ENCODE measurements at places on chromosomes 1 and 21.

DNA sequence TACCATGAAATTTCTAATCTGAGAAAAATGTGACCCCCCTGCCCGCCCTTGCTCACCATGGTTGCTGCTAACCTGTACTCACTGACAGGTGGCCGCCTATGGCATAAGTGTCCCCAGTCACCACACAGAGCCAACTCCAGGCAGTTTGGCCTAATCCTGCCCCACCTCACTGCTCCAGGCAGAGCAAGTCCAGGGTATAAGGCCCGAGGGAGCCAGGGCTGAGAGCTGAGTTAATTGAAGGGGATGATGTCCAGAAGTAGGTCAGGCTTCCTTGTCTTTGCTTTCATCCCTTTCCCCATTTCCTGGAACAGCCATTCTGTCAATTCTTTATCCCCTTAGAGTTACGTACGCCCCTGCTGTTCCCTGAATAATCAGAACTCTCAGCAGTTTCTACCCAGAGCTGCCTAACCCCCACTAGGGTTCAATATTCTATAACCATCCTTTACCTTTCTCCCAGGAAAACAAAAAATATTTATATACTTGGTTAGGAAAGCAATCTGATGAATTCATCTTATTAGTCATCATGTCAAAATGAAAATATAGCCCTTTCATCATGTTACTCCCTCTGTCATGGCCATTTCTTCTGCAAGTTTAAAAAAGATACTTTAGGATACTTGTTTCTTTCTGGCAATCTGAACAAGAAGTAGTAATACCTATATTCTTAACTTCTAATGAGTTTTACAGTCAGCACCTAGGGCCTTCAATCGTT is 29.4 kb upstream of the CD101 start:
- DNase-seq = no peak

- no peak for DNase-seq
Measured at GRCh38 chr1:69088571-69088970, 479.2 kb upstream of the LRRC7 start.

DNA sequence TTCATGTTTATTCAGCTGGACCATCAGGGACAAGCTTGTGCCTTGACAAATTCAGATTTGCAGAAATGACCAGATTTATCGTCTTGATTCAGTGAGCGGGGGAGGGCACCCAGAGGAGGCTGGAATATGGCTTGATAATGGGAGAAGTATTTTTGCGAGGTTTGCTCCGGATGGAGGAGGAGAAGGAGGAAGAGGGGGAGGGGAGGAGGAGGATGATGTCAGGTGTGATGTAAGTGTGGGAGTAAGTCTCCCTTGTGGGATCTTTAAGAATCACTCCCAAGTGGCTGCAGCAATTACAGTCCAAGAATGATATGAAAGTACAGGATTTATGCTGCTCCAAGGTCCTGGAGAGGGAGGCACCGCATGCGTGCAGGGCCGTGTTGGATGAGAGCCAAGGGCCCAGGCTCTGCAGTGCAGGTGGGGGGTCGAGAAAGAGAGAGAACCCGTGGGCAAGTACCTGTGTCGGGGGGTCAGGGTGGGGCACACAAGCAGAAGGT is 5.6 kb upstream of the ZNF496 start:
- no peak for DNase-seq

GRCh38 chr1:17420391-17420918 is 19.0 kb downstream of the RCC2 start:
- DNase-seq = no peak

DNA sequence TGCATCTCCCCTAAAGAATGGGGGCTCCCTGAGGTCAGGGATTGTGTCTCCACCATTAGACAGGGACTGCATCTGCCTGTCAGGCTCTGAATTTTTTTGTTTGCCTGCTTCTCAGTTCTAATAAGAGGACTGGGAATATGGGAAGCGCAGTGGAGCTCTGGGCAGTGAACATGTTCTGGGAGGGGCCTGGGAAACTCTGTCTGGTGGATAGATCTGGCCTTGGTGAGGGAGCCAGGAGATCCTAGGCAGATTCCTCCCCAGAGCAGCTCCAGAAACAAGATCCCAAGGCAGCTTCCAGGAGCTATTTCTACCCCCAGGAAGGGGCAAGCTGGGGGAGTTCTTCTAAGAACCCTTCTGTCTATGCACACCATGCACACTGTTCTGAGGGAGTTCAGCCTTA is 12.6 kb upstream of the MYOG start:
- no peak for DNase-seq

GRCh38 chr1:67579623-67580394 is 105.2 kb upstream of the GADD45A start:
- DNase-seq = no peak

GRCh38 chr1:29808141-29808995 is 572.0 kb downstream of the PTPRU start:
- DNase-seq = no peak

DNA sequence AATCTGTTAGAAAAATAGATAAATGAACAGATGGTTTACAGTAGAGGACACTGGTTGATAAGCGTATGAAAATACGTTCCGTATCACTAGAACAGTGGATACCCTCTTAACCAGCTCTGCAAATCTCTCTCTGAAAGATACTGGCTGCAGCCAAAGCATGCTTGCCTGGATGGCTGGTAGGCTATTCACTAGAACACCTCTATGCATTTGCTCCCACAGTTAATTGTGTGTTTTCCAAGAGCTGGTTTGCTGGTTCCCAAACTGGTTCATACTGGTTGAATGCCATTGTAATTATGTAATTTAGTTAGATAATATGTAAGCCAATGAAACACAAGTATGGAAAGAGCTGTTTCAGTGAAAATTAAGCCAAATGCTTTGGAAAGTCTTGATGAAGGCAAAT is 126.6 kb downstream of the C1orf21 start:
- no peak for DNase-seq

- peak; percentile 23 for DNase-seq
Measured at GRCh38 chr1:235998812-235999211, 66.1 kb downstream of the NID1 start.

DNA sequence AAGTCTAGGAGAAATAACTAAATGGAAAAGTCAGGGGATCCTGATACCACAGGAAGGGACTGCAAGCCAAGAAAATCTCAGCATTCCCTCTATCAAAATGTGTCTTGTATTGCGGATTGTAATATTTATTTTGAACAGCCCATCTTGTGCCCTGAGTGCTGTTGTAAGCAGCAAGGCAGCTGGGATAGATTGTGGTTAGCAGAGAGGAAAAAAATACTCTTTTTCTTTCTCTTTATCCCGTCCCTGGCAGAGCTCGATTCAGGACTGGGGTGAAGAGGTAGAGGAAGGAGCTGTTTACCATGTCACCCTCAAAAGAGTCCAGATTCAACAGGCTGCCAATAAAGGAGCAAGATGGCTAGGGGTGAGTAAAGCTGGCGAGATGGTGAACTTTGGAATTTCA is 1.2 kb downstream of the RGL1 start:
- no peak for DNase-seq

DNA sequence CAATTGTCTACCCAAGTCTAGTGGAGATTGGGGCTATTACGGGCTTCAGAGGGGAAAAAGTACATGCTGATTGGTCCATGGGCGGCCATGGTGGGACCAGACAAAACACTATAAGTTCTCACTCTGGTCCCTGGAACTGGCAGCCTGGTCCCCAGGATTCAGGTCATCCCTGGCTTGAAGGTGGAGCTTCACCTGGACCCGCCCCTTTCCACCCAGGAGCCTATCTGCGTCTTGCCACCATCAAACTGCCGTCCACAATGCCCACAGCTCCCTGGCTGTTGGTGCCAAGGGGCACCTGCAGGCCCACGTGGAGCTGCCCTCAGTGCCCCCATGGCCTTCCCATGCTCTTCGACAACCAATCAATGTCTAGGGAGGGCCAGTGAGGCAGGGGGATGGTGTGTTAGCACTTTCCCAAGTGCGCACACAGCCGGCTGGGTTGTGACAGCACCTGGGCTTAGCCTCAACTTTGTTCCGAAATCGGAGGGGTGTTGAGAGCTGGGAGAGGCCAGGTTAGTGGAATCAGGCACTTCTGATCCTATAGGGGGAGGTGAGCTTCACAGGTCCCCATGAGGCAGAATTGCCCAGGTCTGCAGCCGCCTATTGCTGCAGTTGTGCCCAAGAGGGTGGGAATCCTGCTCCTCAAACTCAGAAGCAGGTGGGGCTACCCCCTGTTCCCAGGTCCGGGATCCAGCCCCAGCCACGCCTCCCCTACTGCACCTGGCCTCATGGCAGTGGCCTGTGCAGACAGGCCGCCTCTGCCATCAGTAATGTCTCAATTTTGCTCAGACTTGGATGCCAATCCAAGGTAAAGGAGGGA is 1369.4 kb upstream of the PRMT6 start:
- no peak for DNase-seq

DNA sequence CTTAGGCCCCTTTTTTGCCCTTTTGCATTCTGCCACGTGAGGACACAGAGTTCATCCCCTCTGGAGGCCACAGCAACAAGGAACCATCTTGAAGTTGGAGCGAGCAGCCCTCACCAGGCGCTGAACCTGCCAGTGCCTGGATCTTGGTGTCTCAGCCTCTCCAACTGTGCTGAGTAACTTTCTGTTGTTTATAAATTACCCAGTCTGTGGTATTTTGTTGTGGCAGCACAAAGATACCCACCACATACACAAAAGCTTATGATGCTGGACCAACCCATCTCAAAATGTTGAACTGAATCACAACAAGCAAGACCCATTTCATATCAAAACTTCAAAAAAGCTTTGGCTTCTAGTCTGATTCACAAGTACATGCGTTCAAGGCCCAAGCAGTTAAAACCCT is 649.9 kb downstream of the KIF26B start:
- DNase-seq = no peak

- DNase-seq = no peak
Measured at GRCh38 chr1:165288350-165289120, 68.0 kb downstream of the LMX1A start.

GRCh38 chr1:62726011-62726442 is 37.8 kb upstream of the DOCK7 start:
- no peak for DNase-seq

GRCh38 chr1:102191723-102192122 is 195.0 kb upstream of the OLFM3 start:
- DNase-seq = no peak

DNA sequence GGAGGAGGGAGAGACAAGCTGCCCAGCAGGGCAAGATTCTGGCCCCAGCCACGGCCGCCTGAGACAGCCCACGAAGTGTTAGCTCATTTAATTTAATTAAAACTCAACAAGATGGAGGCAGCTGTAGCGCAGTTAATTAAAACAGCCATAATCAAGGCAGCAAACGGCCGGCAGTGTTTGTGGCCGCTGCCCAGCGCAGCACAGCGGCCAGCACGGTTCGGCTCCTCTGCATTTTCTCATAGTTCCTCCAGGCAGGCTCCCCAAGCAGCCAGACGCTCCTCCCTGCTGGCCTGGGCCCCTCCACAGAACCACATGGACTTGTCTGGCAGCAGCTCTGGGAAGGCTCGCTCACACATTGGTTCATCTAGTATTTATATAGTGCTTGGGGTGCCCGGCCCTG is 40.0 kb downstream of the PTPRF start:
- no peak for DNase-seq

GRCh38 chr1:70210820-70211219 is 5.4 kb upstream of the LRRC40 start:
- no peak for DNase-seq

DNA sequence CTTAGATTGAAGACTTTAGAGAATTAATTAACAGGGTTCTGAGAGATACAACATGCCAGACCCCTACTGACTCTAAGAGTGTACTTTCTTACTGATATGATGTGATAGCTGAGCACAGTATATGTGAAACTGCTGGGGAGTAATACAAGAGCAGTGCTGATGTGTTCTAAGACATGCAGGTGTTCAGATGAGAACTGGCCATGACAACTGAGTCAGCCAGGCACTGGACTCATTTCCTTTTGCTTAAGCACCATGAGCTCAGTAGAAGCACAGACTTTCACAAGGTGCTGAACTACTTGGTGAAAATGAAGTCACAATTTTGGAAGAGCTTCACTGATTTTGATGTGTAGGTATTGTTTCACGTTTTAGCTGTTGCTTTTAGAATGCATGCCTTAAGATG is 15.9 kb upstream of the POGZ start:
- no peak for DNase-seq

DNA sequence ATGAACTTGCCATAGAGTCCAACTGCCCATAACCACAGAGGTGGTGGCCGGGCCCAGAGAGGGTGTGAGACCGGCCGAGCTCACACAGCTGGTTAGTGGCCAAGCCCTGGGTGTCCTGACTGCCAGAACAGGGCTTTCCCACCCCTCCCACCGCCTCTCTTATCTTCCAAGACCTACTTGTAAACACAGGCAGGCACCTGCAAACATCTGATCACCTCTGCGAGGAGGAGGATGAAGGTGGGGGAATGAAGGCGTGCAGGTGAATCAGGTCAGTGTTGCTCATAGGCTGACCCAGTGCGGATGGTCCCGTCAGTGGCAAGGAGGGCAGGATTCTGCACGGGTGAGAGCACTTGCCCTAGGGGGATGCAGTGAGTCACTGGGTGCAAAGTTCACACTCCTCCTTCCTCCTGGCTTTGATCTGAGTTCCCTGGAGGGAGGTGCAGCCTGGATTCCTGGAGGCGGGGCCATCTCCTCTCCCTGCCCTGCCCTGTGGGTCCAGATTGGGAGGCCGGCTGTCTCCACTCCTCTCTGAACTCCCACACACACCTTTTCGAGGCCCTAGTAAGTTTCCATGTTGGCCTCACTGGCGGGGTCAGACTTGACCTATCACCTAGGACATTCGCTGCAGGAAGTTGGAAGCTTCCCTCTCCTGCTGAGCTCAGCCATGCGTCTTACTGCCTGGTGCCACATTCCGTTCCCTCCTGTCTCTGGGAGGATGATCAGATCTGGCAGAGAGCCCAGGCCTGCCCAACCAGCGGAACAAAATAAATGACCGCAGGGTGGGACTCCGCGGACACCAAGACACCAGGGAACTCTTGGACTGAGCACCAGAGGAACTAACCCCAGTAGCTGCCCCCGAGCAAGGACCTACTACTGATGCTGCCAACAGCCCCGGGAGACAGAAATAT is 7.3 kb downstream of the UQCRHL start:
- DNase-seq = no peak

GRCh38 chr1:179702946-179703539 is 40.0 kb upstream of the FAM163A start:
- no peak for DNase-seq

GRCh38 chr1:72601035-72601674 is 318.8 kb upstream of the NEGR1 start:
- no peak for DNase-seq

DNA sequence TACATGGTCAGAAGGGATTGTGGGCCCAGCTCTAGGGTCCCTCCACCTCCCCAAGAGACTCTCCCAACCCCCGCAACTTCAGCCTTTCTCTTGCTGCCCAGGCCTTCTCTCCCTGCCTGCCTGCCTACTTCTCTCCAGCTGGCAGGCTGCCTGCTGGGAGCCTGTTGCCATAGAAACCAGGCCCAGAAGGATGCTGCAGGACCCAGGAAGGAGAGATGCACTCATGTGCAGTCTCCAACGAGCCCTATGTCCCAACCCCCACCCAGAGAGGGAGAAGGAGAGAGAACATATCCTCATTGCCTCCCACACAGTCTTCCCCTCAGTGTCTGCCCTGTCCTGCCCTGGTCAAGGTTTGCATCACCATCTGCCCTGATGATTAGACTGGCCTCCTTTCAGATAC is 10.8 kb upstream of the SMIM12 start:
- no peak for DNase-seq
